Lung microvascular endothelial cell (primary cell): ENCODE measurements at places on chromosomes 7 and 10.

DNA sequence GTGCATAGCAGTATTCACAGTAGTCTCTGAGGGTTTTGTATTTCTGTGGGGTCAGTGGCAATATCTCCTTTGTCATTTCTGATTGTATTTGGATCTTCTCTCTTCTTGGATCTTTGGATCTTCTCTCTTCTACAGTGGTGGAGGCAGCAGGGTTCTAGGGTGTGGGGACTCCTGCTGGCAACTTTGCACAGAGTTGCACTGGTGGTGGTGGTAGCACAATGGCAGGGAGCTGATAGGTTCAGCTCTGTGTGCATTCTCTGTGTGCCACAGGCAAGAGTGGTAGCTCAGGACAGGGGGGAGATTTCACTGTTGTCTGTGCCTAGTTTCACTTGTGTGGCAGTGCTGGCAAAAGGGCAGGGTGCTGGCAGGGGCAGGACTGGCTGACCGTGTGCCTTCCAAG lies 35.1 kb upstream of the PRSS37 start:
- DNase-seq, result no peak

DNA sequence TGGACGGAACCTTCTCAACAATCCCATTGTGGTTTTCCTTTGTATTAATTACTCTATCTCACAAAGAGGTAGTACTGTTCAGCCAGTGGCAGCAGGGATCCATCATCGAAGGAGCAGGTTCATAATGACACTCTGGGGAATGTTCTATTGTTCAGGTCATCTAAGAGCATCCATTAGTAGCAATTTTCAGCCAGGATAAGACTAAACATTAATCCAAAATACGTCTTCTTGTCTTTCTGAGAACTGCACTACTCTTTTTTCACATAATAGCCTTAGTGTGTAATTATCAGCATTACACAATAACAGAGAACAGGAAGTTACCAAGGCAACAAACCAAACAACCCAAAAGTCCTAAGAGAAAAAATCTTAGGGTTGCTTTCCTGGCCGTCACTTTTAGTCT lies 259.5 kb upstream of the VWC2 start:
- DNase-seq, result no peak

GRCh38 chr7:130669085-130669700 lies 645 bp upstream of the COPG2 start:
- no peak for DNase-seq

- no peak for DNase-seq
These were observed 444.0 kb upstream of the NFE2L3 start for GRCh38 chr7:25707768-25708620.

- no peak for DNase-seq
These were observed 53.0 kb upstream of the AGR3 start for GRCh38 chr7:16934722-16935340.

GRCh38 chr10:43137717-43138020 lies 576 bp upstream of the CSGALNACT2 start:
- peak; percentile 47 for DNase-seq

DNA sequence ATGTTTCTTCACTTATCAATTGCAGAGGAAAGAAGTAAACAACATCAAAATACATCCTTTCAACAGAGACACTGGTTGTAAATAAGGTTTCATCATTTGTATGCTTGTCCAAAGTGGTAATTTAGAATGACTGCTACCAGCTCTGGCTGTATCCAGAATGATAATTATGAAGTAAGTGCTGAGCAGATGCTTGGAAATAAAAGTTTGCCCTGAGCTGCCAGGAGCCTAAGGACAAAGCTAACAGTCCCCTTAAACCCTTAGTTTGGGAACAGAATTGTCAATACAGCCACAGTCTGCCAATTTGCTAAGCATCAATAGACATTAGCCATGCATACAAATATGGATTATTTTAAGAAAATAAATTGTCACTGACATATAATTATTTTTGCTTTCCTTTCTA lies 147.0 kb upstream of the SLC13A1 start:
- DNase-seq, result no peak

- DNase-seq, result peak; percentile 47
These were observed 1.1 kb downstream of the SNX13 start for GRCh38 chr7:17939211-17939605.

DNA sequence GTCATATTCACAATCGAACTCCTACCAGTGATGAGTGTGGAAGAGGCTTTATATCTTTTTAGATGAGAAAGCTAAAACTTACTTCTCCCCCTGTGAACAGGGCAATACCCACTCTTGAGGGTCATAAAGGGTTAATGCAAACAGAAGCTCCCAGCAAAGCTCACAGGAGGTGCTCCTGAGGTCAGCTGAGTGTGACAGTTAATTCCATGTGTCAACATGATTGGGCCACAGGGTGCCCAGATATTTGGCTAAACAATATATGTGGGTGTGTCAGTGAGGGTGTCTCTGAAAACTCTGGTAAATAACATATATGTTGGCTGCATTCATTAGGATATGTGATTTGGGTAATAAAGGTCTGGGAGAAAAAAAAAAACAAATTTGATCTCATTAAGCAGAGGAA lies 86.0 kb downstream of the HIP1 start:
- DNase-seq, result no peak

DNA sequence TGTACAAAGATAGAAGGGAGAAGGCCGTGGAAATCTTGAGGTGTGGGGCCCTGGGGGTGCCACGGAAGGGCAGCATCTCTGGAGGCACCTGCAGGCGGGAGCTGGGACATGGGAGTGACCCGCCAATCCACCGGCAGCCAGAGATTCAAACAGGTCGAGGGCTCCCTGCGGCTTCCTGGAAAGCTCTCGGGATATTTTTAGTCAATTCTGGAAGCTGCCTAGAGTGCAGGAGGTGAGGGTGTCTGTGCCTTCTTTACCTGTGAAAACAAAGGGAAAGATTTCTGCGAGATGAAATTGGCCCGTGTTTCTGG lies 16.6 kb downstream of the MNX1 start:
- DNase-seq, result no peak

GRCh38 chr10:14586901-14587300 lies 187.8 kb downstream of the FAM107B start:
- DNase-seq, result peak; percentile 23

GRCh38 chr10:64379898-64380297 lies 858.7 kb downstream of the REEP3 start:
- no peak for DNase-seq

- peak; percentile 22 for DNase-seq
These were observed 342.3 kb upstream of the NRP1 start for GRCh38 chr10:33676606-33677339.

DNA sequence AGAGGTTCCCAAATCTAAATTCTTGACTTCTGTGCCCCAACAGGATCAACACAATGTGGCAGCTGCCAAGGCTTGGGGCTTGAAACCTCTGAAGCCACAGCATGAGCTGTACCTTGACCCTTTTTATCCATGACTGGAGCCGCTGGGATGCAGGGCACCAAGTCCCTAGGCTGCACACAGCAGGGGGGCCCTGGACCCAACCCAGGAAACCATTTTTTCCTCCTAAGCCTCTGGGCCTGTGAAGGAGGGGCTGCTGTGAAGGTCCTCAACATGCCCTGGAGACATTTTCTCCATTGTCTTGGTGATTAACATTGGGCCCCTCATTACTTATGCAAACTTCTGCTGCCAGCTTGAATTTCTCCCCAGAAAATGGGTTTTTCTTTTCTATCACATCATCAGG lies 72.6 kb downstream of the FOXP2 start:
- no peak for DNase-seq

GRCh38 chr7:7479275-7479805 lies 56.3 kb downstream of the COL28A1 start:
- DNase-seq, result no peak

DNA sequence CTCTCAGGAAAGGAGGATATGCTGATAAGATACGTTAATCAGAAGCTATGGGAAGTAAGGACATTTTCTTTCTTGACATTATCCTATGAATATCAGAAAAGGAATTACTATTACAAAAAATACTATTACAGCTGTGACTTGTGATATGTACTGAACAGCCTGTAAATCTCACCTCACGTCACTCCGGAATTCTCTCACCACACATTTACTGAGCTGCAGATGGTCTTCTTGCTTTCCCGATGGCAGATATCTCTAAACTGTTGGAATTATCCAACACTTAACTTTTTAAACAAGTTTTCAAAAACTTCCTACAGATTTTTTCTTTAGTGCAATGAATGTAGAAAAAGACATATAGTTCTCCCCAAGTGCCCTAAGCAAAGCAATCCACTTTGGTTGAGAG lies 313.4 kb downstream of the GPR37 start:
- DNase-seq, result no peak

DNA sequence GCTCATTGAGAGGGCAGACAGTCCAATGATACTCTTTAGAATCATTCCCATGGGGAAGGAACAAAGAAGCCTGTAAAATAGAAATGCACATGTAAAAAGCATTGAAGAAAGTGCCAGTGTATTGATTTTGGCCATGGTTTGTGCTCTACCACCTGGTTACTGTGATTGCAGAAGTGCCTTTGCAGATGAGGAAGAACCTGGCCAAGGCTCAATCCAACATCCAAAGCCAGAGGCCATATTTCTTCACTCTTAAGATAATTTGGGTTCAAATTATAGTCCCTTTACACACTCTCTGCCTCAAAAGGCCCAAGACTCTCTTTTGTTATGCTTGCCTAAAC lies 122.1 kb downstream of the EGFR start:
- no peak for DNase-seq

GRCh38 chr7:15478401-15478800 lies 83.4 kb downstream of the AGMO start:
- DNase-seq, result no peak

GRCh38 chr10:12445701-12446334 lies 96.5 kb downstream of the CAMK1D start:
- DNase-seq, result peak; percentile 51

GRCh38 chr10:36030516-36030915 lies 388.4 kb upstream of the FZD8 start:
- no peak for DNase-seq

DNA sequence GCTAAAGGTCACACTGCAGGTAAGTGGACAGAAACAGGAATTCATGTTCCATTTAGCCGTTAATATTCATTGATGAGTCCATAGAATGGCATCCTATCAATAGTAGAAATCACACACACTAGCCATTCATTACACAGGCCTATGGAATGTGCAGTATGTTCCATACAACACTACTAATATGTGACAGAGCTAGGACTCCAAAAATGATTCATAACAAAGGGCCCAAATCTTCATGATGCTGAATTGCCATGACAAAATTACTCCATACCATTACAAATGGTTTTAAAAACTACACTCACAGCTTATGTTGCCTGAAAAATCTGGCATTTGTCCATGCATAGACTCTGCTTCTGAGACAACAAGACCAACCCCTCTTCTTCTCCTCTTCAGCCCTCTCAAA lies 549.1 kb downstream of the XPNPEP1 start:
- DNase-seq, result no peak

- DNase-seq, result no peak
These were observed 9.2 kb downstream of the TNPO3 start for GRCh38 chr7:129045682-129046081.

DNA sequence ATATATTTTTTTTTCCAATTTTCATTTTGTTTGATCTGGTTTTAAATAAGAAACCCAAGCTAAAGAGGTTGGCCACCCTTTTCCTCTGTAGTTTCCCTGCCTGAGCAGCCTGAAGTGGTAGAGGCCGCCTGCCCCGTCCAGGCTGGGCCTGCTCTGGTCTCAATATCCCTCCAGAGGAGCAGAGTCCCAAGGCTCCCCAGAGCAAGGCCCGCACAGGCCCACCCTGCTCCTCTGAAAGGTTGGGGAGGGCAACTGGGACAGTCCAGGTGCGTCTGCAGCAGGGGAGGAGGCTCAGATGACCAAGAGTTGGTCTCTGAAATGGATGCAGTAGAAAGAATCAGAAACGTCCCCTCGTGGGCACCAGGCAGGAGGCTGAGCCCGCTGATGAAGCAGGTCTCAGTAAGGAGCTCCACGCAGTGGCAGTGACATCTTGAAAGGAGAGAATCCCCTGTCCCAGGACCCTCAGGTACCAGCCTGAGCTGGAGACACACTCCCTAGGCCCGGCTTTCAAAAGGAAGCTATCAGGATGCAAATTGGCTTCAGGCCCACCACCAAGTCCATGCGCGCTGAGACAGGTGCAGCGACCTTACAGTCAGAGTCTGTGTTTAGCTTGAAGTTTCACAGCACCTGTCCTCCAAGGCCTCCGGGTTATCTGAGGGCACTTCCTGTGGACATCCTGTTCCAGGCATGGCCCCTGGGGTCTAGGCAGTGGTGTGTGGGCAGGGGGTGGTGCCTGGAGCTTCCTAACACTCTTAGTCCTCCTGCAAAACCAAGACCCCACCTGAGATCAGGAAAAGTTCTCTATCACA lies 37.7 kb downstream of the EN2 start:
- no peak for DNase-seq

- DNase-seq, result no peak
These were observed 2.2 kb downstream of the STRA8 start for GRCh38 chr7:135235841-135236240.

DNA sequence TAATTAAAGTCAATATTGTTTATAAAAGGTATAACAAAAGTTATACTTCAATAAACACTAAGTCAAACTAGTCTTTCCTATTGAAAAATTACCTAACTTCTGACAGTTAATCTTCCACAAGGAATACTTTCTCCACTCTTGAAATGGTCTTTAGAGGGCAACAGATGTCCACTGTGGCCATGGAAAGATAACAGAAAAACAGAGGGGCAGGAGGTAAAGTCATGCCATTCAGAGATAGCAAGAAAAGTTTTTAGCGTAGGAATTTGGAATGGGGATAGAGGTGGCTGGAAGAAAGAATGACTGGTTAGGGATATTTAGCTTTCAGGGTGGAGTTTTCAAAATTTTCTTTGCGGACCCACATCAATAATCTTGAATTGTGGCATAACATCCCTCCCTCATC lies 34.7 kb downstream of the HYCC1 start:
- no peak for DNase-seq

GRCh38 chr7:105887569-105888189 lies 11.3 kb upstream of the ATXN7L1 start:
- DNase-seq, result no peak

GRCh38 chr7:137717045-137717444 lies 129.7 kb downstream of the DGKI start:
- DNase-seq, result peak; percentile 53

DNA sequence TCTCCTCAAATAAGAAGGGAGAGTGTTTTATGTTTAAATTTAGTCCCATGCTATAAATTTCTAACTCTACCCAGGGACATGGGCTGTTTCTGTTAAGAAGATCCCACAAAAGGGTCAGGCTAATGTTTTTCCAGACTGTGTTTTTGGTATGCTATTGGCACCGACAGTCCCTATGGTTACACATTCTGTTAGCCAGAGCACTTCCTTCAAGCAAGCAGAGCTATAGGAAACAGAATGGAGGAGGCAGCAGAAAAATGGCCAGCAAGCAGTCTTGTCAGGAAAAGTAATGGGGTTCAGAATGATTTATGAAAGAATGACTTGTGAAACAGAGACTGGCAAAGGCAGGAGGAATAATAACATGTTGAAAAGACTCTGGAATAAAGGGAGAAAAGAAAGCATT lies 44.8 kb upstream of the PHYHIPL start:
- no peak for DNase-seq
